Umbilical cord (tissue), 2 donors: ENCODE measurements at places on chromosomes 13 and 19. TPM values are rescaled to one million over a fixed set of nuclear protein-coding genes. Genes with fewer than 3 reads are reported as not detected.

DNA sequence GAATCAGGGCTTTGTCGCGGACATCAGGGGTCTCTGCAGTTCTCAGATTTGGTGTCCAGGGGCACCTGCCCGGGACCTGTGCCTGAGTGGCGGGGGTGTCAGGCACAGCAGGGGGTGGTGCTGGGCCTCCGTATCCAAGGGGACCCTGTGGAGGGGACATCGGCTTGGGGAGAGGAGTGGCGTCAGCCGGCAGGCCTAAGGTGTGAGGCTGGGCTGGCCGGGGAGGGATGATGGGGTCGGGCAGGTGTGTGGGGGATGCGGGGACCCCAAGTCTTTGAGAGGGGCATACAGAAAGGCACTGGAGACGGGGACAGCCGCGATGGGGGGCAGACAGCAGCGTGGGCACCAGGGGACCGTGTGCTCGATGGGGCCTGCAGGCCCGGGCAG lies 2.5 kb downstream of the EFNA2 start:
- no peak for DNase-seq

The PTH2 gene
- total RNA-seq = not detected

The TMEM255B gene
- total RNA-seq = 0.24 TPM

The FCGBP gene
- total RNA-seq = 175 TPM

GRCh38 chr13:113105032-113105920 lies at the start of gene F7:
F7 (plus strand) TSS chr13:113105791; CDS start chr13:113105842, 51 bp downstream.
- no peak for DNase-seq

GRCh38 chr13:76466043-76466442 lies 420.2 kb downstream of the KCTD12 start:
- peak; percentile 18 for DNase-seq

DNA sequence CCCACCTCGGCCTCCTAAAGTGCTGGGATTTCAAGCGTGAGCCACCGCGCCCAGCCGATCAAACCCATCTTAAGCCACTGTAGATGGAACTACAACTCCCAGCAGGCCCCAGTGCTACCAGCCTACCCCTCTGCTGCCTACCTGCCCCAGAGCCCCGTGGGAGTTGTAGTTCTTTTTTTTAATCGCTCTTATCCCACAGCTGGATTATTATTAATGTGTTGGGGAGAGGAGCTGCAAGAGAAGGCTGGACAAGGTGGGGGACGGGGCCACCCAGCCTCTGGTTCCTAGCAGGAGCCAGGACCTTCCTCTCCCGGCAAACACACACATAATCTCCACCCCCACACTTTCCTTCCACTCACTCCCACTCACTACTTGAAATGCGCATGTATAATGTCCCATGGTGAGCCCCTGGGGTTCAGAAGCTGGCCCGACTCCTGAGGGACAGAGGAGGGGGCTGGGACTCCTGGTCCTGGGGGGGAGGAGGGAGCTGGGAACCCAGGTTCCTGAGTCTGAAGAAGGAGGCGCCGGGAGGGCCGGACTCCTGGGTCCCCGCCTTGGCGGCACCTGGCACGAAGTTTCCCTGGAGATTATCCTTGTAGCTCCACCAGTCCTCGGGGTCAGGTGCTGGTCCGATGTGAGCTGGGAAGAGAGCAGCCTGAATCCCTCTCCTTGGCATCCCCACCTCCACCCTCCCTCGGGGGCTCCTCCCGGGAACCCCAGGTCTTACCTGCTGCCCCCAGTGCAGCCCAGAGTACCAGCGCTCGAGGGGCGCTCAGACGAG lies 958 bp downstream of the CA11 start:
- peak; percentile 79 for DNase-seq

The TEX101 gene
- not detected for total RNA-seq

DNA sequence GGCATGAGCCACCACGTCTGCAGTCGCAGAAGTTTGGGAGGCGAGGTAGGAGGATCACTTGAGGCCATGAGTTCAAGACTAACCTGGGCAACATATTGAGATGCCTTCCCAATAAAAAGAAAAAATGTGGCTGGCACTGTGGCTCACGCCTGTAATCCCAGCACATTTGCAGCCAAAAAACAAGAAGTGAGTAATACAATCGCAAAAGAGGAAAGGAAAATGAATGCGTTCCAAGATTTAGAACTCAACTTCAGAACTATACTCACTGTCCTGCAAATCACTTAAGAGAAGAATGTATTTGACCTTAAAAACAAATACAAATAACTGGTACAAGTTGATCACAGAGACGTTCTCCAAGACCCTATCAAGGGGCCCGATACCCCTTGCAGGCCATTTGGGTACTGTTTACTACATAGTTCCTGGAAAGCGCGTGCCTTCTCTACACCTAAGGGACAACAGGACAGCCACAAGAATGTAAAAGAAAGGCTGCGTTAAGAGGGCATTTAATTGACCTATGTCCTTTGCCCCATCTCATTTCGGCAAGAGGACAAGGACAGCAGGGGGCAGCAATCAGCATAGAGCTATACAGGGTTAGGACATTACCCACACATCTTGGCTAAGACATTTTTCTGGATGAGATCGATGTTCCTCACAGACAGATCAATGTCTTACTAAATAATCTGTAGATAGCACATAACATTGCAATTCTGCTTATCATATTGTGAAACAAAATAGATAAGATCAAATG lies 41.3 kb downstream of the FLT3 start:
- no peak for DNase-seq

The PEAK3 gene
- total RNA-seq = 0.24 TPM

GRCh38 chr19:40217934-40218890 lies at the start of gene TTC9B:
TTC9B (minus strand) TSS chr19:40218384; CDS start chr19:40218381, 3 bp downstream.
- no peak for DNase-seq

The FNDC3A gene
- total RNA-seq = 65.7 TPM

DNA sequence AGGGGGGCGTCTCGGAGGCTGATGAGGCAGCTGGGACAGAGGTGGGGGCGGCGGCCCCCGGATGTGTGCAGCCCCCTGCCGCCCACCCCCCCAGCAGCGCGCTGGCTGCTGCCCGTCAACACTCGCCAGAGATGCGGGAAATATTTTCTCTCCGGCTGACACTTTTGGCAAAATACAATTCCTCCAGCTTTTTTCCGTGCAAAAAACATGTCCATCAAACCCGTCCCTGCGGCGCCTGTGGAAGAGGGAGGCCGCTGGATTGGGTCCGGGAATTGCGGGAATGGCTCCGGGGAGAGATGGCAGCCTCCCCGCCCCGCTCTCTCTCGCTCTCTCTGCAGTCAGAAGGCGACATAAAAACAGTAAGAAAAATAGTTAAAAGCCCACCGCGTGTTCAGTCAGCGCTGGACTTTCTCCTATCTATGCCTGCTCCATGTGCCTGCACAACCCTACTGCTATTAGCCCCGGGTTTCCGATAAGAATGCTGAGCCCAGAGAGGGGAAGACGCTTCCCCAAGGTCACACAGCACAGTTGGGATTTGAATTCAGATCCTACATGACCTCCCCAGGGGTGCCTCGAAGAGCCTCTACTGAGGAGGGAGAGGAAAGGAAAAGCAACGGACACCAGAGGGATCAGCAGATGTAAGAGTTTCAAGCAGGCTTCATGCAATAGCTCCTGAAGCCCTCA lies 23.2 kb downstream of the ZNRF4 start:
- DNase-seq = no peak

The ZNF790 gene
- total RNA-seq = 21.4 TPM

The DNMT1 gene
- 11.3 TPM for total RNA-seq

- DNase-seq = no peak
These were observed 770.1 kb upstream of the PCDH20 start for GRCh38 chr13:62185631-62186255.

The CFAP97D2 gene
- total RNA-seq = 7.5 TPM

GRCh38 chr13:80011448-80012212 lies 329.3 kb downstream of the SPRY2 start:
- DNase-seq = peak; percentile 90

The ZNF582 gene
- 11.3 TPM for total RNA-seq
